ENCODE measurements at places on chromosomes 11 and 22. TPM values are rescaled to one million over a fixed set of nuclear protein-coding genes. Genes with fewer than 3 reads are reported as not detected.

The OR51G2 gene
- total RNA-seq, result not detected

The MMP8 gene
- not detected for total RNA-seq

The NLRP10 gene
- total RNA-seq, result not detected

The CARD18 gene
- total RNA-seq, result not detected

The USP2 gene
- 0.34 TPM for total RNA-seq

The MRTFA gene
- 41.6 TPM for total RNA-seq

The IGLL1 gene
- not detected for total RNA-seq

The MAJIN gene
- not detected for total RNA-seq

The XKR3 gene
- total RNA-seq, result not detected

The WNT11 gene
- total RNA-seq, result 0.88 TPM

The CHRM1 gene
- total RNA-seq, result 0.11 TPM

The RAB3IL1 gene
- 13.9 TPM for total RNA-seq

The SYTL2 gene
- total RNA-seq, result 17.3 TPM

Data from A549 treated with DMSO at 1 μM for 4 hours (cell line).